Cerebellar nuclear complex (tissue), 1 donor: ENCODE measurements at places on chromosomes 16 and 17.

GRCh38 chr16:89552329-89552728 is 8.2 kb upstream of the RPL13 start:
- DNase-seq: no peak

DNA sequence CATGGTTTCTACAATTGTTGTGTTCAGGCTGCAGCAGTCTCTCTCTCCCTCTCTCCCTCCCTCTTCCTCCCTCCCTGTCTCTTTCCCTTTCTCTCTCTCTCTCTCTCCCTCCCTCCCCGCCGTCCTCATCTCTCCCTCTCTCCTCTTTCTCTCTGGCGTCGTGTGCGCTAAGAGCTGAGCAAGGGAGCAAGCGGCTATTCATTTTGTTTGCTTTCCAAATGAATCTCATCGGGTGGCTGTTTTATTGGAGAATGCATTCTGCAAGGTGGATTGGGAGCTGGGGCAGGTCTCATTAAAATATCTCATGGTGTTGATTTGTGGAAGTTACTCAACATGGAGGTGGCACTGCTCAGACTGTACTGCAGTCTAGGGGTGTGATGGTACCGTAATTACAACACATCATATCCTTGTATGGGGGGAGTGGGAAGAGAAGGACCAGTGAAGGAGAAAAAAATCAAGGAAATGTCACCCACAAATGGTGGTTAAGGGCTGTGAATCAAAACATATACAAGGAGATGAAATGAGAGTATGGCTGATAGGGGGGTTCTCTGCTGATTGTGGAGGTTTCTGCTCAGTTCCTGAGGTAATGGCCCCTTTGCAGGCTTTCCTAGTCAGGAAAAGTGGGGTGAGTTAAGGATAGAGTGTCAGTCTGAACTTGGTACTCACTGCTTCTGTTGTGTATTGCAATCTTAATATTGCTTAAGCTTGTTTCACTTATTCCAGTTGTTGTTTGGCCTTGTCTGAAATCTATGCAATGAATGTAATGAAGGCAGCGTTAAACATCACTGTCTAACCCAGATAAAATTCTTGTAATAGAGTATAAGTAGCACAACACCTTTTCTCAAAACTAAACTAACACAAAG is 2.7 kb downstream of the MSL1 start:
- DNase-seq: no peak

DNA sequence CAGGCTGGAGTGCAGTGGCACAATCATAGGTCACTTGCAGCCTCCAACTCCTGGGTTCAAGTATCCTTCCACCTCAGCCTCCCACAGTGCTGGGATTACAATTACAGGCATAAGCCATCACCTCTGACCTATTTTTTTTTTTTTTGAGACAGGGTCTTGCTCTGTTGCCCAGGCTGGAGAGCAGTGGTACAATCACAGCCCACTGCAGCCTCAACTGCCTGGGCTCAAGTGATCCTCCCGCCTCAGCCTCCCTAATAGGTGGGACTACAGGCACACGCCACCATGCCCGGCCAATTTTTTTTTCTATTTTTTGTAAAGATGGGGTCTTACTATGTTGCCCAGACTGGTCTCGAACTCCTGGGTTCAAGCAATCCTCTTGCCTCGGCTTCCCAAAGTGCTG is 5.6 kb upstream of the GGA2 start:
- DNase-seq: no peak

GRCh38 chr17:2043785-2044184 is 2.0 kb downstream of the OVCA2 start:
- no peak for DNase-seq

DNA sequence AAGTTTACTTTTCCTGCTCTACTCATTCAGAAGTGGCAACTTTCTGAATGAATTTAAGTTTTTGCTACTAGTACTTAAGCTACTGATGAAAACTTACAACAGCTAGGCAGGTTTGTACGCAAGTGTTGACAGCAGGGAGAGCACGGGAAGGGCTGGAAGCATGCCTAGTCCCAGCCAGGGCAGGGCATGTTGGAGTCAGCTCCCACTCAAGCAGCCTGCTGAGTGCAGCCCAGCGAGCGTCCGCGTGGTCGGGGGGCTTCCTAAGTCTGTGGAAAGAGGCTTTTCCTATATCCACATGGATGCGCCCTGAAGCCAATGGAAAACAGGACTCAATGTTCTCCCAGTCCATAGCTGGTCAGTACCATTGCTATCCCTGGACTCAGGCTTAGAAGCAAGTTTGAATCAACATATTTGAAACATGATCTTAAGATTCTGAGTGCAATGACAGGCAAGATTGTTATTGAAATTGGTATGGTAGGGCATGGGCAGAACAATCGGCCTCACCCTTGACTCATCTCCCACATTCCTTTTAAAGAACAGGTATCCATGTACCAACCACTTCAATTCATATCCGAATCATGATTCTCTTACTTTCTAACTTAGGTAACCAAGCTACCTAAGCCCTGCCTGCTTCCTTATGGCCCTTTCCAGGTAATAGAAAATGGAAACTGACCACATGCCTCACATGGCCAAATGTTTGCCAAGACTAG is 22.5 kb downstream of the CYB5D2 start:
- no peak for DNase-seq

GRCh38 chr16:88868974-88869672 is 2.7 kb upstream of the PABPN1L start:
- peak; percentile 63 for DNase-seq
